ENCODE measurements at places on chromosomes 12 and 14.

DNA sequence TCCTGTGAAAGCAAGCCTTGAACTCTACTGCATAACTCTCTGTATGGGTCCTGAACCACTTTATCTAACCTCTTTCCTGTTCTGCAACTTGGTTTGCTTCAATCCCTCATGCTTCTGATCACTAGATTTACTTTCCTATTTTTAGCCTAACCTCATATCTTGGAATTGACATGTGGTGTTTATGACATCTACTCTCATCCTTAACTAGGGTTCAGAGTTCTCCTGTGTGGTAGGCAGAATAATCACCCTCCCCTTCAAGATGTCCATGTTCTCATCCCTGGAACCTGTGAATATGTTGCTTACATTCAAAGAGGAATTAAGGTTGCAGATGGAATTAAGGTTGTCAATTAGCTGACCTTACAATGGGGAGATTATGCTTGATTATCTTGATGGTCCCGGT lies 67.4 kb upstream of the STXBP6 start:
- DNase-seq: no peak

DNA sequence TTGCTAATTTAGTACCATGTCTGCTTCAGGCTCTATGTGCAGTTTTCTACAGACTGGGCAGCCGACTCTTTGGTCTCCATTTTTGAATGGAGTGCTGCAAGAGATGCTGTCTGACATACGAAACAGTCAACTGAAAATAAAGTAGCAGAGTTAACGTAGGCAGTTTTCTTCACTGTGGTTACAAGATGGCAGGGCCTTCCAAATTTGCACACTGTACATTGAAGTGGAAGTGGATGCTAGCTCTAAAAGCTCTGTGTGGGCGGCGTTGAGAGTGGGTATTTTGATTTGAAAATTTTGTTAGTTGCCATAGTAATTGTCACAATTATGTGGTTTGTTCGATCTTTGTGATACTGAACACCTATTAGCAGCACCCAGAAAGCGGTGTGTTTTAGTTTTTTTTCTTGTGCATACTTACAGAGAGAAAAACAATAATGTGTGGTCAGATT lies 154.9 kb upstream of the ATP2B1 start:
- peak; percentile 63 for DNase-seq

DNA sequence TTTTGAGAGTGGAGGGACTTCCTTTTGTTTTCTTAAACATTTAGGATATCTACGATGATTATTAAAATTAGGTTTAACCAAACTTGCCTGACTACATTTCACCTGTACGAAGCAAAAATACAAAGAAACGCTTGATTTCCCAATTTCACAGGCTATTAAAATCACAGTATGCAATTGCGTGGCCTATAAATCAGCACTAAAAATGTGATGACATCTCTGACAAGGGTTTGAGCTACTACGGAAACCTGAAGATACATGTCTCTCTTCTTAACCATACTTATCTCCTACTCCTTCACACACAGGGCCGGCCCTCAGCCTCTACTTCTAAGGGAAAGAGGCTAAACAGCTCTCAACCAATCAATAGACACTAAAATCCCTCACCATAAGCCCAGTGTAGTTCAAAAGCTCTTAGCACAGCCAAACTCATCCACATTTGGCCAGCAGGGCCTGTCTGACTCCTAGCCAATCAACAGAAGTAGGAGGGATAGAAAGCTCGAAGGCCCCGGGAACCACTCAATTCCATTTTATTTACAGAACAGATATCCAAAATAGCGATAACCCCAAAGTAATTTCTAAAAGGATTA lies 137.3 kb downstream of the FOXN3 start:
- no peak for DNase-seq

GRCh38 chr14:70842851-70843462 lies 33.6 kb upstream of the MAP3K9 start:
- DNase-seq: no peak

DNA sequence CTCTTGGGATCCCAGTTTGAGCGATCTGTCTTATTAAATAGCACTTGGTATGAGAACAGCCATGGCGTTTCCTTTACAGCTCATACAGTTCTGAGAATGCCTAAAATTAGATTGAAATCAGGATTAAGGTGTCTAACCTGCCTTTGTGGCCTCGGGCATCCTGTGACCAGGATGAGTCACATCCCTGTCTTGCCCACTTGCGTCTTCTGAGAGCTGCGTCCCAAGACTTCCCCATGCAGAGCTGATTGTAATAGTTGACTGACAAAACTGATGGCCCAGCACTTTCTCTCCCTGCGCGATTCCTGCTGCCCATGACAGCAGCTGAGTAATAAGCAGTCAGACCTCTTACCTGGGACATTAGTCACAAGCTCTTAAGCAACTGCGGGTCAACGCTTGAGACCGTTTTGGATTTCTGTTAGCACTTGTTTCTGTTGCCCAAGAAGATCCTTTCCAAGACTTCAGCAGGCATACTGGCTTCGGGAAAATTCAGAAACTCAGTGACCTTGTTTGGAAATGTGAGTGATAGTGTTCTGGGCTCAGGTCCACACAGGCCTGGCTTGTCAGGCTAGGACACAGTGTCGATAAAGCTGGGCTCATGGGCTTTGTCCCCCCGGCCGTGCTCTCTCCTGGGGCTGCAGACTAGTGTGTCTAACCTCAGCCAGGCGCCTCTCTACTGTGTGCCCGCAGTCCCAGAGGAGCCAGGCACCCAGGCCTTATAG lies 169.9 kb upstream of the HIF1A start:
- peak; percentile 75 for DNase-seq

GRCh38 chr14:102977475-102977874 lies 55.0 kb downstream of the AMN start:
- no peak for DNase-seq

DNA sequence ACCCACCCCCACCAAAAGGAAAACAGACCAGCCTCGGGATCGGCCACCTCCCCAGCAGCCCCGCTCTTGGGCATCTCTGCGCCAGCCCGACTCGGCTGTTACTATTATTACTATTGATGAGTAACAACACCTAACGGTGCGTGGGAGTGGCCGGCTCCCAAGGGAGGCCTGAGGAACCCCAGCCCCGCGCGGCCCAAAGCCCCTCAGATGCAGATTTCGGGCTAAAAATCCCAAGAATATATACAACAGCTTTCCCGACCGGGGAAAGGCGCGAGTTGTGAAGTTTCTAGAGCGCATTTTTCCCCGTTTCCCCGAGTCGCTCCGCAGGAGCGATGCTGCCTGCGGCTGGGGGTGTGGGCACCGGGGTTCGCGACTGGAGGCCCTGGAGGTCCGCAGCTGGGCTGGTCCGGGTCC lies 565 bp downstream of the NT5DC3 start:
- DNase-seq: peak; percentile 42

- DNase-seq: no peak
These were observed 22.4 kb downstream of the PALS1 start for GRCh38 chr14:67263499-67264149.

GRCh38 chr14:29215853-29216252 lies 449.3 kb downstream of the FOXG1 start:
- no peak for DNase-seq

DNA sequence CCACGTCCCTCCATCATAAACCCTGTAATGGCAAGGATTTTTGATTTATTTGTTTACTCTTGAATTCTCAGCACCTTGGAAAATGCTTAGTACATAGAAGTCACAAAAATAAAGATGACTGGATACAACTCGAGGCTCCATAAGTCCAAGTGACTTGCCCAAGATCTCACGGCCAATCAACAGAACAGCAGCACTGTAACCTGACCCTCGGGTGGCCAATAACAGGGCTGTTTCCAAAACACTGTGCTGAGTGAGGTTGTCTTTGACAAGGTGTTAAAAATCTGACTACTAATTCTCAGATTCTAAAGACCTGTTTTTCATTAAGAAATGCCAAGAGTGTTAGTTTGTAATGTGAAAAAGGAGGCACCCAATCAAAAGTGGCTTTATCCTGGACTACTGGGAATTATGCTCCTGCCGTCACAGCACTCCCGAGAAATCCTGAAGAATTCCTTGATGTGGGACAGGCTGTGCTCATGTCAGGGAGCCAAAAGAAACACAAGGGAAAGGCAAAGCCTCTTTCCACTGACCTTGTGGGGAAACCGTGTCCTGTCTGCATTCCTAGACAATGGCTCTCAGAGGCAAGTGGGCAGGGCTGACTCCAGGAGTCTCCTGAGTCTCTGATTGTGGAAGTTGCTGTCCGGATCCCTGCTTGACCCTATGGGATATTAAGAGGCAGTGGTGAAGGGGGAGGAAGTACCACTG lies 204.7 kb upstream of the PELI2 start:
- DNase-seq: no peak

- DNase-seq: no peak
These were observed 285.4 kb downstream of the ALG10B start for GRCh38 chr12:38601949-38602348.
